ENCODE measurements at places on chromosomes 2 and 18. TPM values are rescaled to one million over a fixed set of nuclear protein-coding genes. Genes with fewer than 3 reads are reported as not detected.

DNA sequence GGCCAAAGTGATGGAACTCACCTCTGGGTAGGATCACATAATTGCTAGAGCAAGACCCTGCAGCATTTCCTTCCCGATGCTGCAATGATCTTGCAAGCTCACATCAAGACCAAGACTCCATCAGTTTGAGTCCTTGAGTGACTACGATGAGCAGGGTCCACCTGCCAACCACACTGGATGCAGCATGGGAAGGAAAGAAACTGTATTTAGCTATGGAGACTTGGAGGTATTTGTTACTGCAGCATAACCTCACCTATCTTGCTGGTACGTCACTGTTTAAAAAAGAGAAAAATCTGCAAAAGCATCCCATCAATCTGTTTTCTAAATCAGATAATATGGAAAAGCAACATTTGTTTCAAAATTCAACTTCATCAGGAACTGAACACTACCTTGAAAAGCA lies 2.5 kb downstream of the RNF152 start:
- no peak for DNase-seq

- DNase-seq = peak; percentile 58
Measured at GRCh38 chr2:85878719-85879370, 9.9 kb downstream of the ST3GAL5 start.

- DNase-seq = peak; percentile 83
Measured at GRCh38 chr2:1226766-1227165, 186.5 kb upstream of the TPO start.

- no peak for DNase-seq
Measured at GRCh38 chr2:19846030-19846429, 55.8 kb downstream of the TTC32 start.

DNA sequence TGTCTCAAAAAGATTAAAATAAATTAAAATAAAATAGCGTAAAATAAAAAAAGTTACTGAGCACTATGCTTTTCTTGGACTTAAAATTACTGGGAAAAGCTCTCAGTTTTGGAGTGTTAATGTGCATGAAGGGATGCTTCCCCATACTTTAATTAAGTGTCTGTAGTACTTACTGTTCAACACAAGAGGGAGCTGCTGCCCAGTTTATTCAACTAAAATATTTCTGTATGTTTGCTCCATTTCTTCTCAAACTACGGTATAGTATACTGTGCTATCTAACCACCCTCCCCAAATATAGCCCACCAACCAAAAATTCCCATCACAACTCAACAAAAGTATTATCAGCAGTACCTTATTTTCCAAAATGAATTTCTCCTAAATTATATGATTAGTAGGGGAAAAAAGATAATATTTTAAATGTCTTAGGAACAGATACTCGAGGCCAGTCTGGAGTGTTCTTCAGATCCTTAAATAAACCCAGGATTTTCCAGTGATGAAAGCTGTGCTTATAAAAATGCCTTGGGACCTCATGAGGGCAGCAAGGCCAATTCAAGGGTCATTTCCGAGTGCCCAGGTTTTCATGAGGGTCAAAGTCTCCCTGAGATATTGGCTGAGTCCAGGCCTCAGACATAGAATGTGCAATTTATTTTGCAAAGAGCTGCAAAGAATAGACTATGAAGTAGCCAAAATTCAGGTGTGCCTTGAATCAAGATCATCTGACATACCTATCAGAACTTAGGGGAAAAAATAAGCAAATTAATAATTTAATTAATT lies 64.1 kb downstream of the CHRNA1 start:
- peak; percentile 56 for DNase-seq

- no peak for DNase-seq
Measured at GRCh38 chr2:107091163-107091864, 205.3 kb upstream of the ST6GAL2 start.

GRCh38 chr18:47120428-47120827 lies 29.9 kb downstream of the HDHD2 start:
- no peak for DNase-seq

RGPD4 gene
- total RNA-seq = not detected

- DNase-seq = peak; percentile 98
Measured at GRCh38 chr2:950080-950966, at the start of gene SNTG2. Gene SNTG2 (plus strand): TSS chr2:950849. CDS start chr2:950997, 148 bp downstream.

- DNase-seq = no peak
Measured at GRCh38 chr2:39735648-39736047, 43.4 kb downstream of the THUMPD2 start.

SPC25 gene
- total RNA-seq = 1.1 TPM
